CD4-positive, alpha-beta memory T cell (primary cell): ENCODE measurements at places on chromosomes 16 and 17. TPM values are rescaled to one million over a fixed set of nuclear protein-coding genes. Genes with fewer than 3 reads are reported as not detected.

NHLRC4 gene
- polyA plus RNA-seq: 2.1 TPM

NACA2 gene
- polyA plus RNA-seq: not detected

SLFN14 gene
- polyA plus RNA-seq: not detected

BAHCC1 gene
- polyA plus RNA-seq: not detected

SRL gene
- polyA plus RNA-seq: not detected

GINS2 gene
- polyA plus RNA-seq: 0.55 TPM

CLEC3A gene
- polyA plus RNA-seq: not detected

GP1BA gene
- polyA plus RNA-seq: not detected

KRTAP4-1 gene
- not detected for polyA plus RNA-seq

ABCA8 gene
- polyA plus RNA-seq: not detected

XPO6 gene
- polyA plus RNA-seq: 90.7 TPM

CDR2 gene
- 95.8 TPM for polyA plus RNA-seq

TBC1D3I gene
- not detected for polyA plus RNA-seq

CCL7 gene
- polyA plus RNA-seq: not detected

PLCG2 gene
- 0.63 TPM for polyA plus RNA-seq

ASIC2 gene
- polyA plus RNA-seq: not detected

ADAP2 gene
- polyA plus RNA-seq: not detected

CES5A gene
- not detected for polyA plus RNA-seq

FTO gene
- 126 TPM for polyA plus RNA-seq

KLHL10 gene
- not detected for polyA plus RNA-seq

CACNG1 gene
- polyA plus RNA-seq: not detected

KRTAP16-1 gene
- not detected for polyA plus RNA-seq

DCAKD gene
- 16.2 TPM for polyA plus RNA-seq

ATP2A1 gene
- not detected for polyA plus RNA-seq

ARRB2 gene
- polyA plus RNA-seq: 54.5 TPM

FZD2 gene
- not detected for polyA plus RNA-seq

GPR179 gene
- not detected for polyA plus RNA-seq

PLK1 gene
- 0.18 TPM for polyA plus RNA-seq

CD300H gene
- not detected for polyA plus RNA-seq

KRTAP17-1 gene
- not detected for polyA plus RNA-seq

KCNJ16 gene
- not detected for polyA plus RNA-seq
